Non-pigmented ciliary epithelial cell (primary cell): ENCODE measurements at places on chromosomes 5 and 9.

DNA sequence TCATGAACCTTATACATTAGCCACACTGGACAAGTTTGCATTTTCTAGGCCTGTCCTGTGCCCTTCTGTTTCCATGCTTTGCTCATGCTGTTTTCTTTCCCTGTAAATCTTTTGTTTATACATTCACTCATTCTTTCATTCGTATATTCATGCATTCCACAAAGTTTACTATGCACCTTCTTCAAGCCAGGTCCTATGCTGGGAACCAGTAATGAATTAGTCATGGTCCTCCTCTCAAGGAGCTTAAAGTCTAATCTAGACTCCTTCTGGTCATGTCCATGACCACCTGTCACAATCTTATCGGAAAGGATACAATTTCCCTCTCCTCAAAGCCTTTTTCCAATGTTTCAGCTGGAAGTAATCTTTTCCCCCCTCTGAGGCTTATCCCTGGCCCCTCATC is 9.1 kb upstream of the XPA start:
- DNase-seq, result no peak

GRCh38 chr9:16255217-16255616 is 615.3 kb downstream of the BNC2 start:
- no peak for DNase-seq

DNA sequence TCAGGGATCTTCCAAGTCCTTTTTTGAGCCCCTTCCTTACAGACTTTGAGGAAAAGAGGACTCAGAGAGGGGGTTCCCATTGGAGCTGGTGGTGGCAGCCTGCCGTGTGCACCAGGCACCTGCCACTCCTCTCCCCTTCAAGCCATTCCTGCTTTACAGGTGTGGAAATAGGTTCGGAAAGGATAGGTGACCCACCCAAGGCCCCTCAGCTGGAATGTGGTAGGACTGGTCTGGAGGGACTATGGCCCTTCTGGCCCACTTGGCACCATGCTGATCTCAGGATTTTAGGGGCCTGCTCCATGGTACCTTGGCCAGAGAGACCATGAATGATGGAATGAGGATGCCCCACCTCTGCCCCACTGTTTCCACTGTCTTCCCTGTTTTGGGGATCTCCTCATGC is 1.4 kb downstream of the GALNT12 start:
- no peak for DNase-seq

DNA sequence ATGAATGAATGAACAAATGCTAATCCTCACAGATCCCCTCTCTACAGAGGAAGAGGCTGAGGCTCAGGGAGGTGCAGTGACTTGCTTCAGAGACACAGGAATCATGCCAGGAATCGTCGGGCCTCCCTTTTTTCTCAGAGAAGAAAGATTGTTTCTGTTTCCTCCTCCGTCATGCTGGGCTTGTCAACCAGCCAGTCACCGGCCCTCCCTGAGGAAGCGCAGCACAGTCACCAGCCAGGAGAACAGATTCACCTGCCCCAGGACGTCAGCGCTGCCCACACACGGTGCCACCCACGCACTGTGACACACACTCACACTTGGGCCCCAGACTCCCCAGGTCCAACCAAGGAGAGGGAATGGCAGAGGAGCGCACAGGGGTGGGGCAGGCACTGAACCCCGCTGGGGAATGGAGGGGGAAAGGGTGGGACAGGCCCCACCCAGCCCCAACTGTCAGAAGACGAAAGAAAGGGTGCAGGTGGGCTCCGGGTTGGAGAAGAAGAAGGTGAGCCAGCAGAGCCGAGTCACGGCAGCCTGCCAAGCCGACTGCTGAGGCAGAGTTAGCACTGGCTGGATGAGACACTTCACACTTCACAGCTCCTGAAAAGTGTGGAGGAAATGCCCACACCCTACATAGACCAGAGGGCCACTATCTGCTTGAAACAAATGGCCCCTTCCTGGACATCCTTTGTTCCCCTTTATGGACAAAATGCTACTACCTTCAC is 13.8 kb upstream of the ERGIC1 start:
- DNase-seq, result no peak

- no peak for DNase-seq
Measured at GRCh38 chr5:83785176-83785668, 64.6 kb upstream of the HAPLN1 start.

DNA sequence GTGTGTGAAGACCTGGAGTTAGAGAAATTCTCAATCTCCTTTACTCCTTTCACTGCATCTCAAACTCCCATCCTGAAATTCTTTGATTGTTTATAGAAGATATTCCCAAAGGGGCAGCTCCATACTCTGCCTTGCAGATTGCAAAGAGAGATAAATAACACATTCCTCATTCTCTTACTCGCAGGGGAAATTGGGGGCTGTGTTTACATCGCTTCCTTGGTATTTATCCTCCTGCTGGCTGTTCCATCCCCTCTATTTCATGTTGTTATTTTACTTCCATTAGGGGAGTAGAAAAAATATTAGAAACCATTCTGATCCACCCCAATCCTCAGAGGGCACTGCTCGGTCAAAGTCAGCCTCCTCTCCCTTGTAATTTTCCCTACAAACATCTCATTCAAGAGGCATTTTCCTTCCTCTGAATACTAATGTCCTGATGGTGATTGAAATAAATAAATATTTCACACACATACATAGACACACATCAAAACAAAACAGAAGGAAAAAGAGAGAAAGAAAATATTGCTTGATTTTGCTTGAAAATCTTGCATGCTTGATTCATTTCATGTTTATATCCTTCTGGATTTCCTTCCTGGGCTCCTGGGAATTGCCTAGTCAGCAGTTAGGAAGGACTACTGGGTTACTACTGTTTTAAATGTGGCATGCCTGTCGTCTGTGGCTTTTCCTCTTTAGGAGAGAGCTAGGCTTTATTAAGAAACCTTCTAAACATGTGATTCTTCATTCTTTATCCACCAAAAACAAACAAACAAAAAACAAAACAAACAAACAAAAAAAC is 420.1 kb upstream of the PAPPA start:
- DNase-seq, result no peak

DNA sequence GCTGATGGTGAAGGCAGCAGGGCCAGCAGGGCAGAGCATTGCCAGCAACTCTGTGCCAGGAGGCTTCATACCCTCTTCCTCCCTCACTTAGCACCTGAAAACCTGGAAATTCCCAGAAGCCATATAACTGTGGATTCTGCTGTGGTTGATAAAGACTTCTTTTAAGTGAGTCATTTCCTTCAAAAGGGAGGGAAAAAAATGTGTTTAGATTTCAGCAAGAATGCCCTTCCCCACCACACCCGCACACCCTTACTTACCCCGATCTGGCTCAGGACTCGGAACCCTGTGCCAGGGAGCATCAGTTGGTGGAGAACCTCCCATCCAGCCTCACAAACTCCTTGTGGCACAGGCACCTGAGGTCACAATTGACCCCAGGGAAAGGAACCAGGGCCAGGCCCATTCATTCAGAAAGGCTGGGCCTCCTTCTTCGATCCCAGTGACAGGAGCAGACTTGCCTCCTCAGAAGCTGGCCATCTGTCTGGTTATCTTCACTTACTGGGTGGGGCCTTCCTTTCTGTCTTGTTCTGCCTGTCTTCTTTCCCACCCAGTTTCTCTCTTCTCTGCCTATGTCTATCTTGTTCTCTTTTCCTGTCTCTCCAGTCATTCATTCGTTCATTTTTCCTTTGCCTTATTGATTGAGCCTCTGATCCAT is 62.6 kb downstream of the PLAC8L1 start:
- DNase-seq, result peak; percentile 37

DNA sequence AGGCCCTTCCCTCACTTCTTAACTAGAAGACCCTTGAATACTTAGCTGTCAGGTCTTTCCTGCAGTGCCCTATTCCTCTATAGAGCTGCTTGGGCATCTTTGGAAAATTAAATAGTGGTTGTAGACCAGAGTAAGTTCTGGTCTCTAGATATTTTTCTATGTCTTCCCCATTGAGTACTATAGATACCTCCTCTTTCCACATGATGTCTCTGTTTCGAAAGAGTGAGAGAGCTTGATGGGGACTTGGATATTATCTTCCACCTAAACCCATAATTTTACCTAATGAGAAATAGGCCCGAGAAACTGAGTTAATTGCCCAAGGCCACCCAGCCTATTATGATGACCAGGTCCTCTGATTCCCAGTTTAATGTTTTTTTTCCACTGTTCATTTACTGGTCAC is 40.2 kb downstream of the SPEF2 start:
- no peak for DNase-seq

DNA sequence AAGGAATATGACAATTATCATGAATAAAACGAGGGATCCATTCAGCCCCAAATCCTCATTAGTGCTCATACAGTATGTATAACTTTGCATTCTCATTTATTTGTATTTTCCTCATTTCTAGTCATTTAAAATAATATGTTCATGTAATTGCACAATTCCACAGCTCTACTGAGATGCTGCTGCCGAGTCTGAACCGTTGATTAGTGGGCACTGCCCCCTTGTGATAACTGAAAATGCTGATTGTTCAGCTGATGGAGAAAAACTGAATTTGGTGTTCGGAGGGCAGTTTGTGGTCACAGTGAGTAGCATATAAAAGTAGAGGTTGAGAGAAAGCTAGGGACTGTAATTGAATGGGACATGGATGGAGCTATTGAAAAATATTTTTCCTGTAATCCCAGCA is 12.2 kb upstream of the GPR151 start:
- no peak for DNase-seq

- no peak for DNase-seq
Measured at GRCh38 chr5:96410013-96410412, 23.0 kb downstream of the PCSK1 start.

- DNase-seq, result no peak
Measured at GRCh38 chr5:95989283-95990048, 27.8 kb upstream of the ELL2 start.

DNA sequence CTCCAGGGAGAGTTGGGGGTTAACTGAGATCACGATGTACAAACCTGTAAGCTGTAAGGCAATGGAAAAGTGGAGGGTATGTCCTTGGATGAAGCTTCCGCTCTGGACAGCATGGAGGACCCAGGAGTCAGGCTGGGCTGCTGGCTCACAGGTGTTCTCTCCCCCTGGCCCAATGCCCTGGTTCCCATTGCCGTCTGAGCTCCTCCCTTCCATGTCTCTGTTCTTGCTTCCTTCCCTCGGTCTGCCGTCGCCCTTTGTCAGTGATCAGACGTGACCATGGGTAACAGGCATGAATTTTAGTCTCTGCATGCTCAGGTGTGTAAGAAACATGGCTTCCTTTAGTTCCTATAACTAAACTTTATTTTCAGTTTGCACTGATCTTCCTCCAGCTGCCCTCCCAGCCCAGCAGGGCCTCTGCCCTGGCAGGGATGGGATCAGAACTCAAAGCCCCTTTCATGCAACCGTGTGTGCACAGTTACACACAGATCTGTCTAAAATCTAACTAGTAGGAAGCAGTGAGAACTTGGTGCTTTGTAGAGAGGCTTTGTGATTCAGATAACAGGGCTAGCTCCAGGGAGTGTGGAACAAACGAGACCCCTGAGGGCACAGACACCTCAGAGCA is 51.7 kb upstream of the KCNMB1 start:
- no peak for DNase-seq

GRCh38 chr9:77597057-77597456 is 51.1 kb downstream of the GNA14 start:
- no peak for DNase-seq

GRCh38 chr9:125374443-125375309 is 113.0 kb downstream of the GAPVD1 start:
- peak; percentile 37 for DNase-seq

- DNase-seq, result no peak
Measured at GRCh38 chr5:142841511-142842265, 71.5 kb downstream of the ARHGAP26 start.

GRCh38 chr5:149735066-149735465 is 5.0 kb downstream of the PPARGC1B start:
- DNase-seq, result no peak

- no peak for DNase-seq
Measured at GRCh38 chr9:121824651-121825030, 173.2 kb downstream of the DAB2IP start.

DNA sequence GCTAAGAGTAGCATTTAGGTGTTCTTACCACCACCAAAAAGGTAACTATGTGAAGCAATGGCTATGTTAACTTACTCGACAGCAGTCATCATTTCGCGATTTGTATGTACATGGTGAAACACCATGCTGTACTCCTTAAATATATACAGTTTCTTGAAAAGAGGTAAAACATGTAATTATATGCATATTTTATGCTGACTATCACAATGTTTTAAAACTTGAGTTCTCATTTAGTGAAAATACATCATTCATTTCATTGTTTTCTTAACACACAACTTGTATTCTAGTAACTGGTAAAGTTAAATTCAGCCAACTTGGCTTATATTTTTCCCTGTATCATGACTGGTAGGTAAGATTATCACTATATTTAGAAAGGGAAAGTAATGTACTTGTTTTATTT is 189.9 kb downstream of the ADCY2 start:
- DNase-seq, result no peak

DNA sequence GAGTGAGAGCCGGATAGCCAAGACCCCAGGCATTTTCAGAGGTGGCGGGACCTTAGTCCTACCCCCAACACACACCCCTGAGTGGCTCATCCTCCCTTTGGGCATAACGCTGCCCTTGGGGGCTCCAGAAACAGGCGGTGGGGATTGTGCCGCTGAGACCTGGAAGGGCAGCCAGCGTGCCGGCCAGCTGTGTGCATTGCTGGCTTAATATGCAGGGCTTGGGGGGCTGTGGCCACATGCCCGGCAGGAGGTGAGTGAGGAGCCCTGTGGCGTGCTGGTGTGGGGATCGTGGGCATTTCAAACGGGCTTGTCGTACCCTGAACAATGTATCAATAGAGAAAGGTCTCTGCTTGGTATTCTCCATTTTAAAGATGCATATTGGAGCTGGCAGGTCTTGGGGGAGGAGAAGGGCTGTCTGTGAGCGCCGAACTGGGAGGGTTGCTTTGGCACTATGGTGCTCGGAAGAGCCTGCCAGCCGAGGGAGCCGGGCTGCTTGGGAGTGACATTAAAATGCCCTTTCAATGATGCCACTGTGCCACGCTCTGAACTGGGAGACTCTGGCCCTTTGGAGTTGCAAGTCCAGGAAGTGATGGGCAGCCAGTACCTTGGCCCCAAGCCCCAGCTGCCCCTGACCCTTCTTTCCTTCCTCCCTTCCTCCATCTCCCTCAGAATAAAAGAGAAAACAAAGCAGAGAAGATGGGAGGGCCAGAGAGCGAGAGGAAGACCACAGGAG is 11.2 kb upstream of the OLFM1 start:
- no peak for DNase-seq
